SK-N-SH treated with all-trans-retinoic acid at 6 μM for 48 hours (cell line): ENCODE measurements at places on chromosomes 2 and 18.
A peak's percentile ranks its signal among the peaks of the same experiment; 100 is the strongest.

DNA sequence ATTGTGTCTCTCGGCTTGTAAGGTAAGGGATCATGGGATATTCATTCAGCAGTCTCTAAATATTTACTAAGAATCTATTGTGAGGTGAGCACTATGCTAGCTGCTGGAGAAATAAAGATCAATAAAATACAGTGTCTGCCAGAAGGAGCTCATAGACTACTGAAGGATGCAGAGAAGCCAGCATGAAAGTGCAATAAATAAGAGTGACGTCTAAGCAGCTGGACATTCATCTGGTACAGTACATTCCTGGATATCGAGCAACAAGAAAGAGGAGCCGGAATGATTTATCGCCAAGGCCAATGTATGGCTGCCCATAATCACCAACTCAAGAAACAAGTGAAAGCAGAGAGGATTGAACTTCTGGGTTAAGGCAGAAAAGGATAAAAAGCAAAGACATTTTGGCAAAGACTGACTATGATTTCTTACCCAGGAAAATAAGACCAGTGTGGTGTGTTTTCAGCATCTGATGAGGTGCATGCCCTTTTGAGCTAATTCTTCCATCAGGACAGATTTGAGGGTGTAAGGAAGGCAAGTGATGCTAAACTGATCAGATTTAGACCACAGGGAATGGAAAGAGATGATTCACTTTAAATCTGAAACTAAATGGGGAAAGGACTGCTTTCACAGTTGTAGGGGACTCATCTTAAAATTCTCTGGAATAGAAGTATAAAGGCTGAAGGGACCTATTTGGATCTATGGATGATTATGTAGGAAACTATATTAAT lies 18.7 kb upstream of the LMAN1 start:
- ATAC-seq: no peak

DNA sequence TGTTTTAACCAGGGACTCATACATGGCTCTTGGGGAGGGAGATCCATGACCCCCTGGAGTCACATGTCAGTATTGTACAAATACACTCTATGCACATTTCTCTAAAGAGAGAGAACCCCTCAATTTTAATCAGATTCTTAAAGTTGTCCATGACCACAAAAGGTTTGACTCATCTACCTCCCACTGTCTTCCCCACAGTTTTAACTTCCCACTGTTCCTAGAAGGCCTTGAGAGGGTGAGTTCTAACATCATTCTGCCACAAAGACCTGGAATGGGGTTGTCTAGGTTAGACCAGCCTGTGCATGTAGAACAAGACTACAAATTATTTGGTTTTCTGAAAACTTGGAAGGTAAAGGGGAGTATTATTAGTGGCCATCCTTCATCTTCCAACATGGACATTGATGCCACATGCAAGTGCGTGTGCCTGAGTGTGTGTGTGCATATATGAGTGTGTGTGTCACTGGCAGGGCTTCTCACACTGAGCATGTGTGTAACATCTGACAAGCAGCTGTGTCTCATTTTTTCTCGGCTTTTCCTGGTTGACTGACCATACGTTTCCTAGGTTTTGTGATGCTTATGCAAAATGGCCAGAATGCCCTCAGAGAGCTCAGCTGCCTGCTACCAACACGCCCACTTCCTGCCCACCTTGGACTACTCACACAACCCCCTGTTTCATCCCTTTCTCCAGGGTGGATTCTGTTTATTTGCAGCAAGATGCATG lies 94.6 kb upstream of the LGALSL start:
- no peak for ATAC-seq

- ATAC-seq: peak; percentile 72
Measured at GRCh38 chr2:109318150-109318948, 189.3 kb downstream of the SH3RF3 start.

DNA sequence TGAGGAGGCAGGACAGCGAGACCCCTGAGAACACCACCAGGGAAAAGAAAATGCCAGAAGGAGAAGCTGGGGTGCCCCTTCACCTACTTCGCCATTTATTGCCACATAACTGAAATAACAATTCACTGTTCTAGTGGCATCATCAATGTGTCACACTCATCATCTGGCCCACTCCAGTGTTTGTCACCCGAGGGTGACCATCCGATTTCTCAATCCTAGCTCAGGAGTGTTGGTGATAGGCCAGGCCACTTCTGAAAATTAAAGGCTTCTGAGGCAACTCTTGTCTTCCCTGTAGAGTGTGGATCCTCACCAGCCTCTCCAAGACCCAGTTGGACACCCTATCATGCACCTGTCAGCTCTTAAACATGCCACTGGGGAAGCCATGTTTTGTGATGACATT lies 62.9 kb upstream of the BZW1 start:
- ATAC-seq: no peak

DNA sequence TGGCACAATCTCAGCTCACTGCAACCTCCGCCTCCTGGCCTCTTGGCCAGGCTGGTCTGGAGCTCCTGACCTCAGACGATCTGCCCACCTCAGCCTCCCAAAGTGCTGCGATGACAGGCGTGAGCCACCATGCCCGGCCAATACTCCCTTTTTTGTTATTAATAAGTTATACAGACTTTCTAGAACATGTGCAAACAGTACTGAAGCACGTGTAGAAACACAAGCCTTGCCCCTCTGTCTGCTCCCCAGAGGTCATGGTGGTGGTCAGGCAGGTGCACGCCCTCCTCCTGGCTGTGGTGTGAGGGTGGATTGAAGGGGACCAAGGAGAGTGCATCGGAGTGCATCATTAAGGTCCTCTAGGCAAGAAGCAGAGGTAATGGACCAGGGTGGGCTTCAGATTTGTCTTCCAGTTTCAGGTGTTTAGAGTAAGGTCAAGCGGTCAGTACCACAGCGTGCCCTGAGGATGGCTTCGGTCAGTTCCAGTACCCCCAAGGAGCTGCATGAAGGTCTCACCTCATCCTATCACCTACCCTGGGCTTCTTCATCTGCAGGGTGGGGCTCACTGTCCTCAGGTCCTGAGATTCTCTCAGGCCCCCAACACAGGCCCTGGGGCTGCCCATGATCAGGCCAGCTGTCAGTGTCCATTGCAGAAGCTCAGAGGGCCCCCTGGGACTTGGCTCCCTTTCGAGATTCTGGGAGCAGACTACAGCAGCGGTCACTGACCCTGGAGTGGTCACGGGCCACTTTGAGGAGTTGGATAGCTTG lies 124.3 kb downstream of the GLI2 start:
- no peak for ATAC-seq

- ATAC-seq: no peak
Measured at GRCh38 chr2:36809069-36809445, 112.5 kb downstream of the VIT start.

DNA sequence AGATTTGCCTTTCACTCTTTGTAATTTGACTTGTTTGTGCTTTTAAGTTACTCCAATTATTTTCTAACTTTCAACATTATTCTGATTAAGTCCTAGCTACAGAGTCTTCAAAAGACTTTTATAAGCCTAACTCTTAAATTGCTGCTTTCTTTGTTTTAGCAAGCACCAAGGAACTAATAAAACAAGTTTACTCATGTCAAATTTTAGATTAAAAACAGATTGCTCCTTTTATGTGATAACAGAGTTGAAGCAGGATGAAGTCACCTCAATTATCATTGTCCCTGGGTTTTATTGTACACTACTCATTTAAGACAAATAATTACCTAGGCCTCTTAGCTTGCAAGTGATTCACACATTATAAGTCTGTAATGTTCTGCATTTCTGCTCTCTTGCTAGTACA lies 678.4 kb downstream of the ERBB4 start:
- no peak for ATAC-seq

DNA sequence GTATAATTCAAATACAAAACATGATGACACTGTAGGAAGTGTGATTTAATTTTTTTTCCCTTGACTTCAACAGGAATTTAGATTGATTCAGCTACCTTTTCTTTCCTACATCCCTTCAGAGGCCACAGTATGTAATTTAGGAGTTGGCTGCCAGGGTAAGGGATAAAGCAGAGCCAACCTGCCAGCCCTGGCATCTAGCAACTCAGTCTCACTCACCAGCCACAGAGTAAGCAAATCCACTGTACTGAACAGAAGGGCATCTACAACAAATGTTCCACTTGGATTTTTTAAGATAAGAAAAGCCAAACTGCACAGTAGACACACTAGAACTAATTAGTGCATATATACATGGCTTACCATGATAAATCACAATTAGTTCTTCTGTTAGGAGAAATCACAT lies 54.3 kb upstream of the PEX13 start:
- no peak for ATAC-seq

- no peak for ATAC-seq
Measured at GRCh38 chr18:58257461-58257860, 213.4 kb downstream of the NEDD4L start.

GRCh38 chr2:149849591-149849990 lies 262.0 kb upstream of the MMADHC start:
- no peak for ATAC-seq

DNA sequence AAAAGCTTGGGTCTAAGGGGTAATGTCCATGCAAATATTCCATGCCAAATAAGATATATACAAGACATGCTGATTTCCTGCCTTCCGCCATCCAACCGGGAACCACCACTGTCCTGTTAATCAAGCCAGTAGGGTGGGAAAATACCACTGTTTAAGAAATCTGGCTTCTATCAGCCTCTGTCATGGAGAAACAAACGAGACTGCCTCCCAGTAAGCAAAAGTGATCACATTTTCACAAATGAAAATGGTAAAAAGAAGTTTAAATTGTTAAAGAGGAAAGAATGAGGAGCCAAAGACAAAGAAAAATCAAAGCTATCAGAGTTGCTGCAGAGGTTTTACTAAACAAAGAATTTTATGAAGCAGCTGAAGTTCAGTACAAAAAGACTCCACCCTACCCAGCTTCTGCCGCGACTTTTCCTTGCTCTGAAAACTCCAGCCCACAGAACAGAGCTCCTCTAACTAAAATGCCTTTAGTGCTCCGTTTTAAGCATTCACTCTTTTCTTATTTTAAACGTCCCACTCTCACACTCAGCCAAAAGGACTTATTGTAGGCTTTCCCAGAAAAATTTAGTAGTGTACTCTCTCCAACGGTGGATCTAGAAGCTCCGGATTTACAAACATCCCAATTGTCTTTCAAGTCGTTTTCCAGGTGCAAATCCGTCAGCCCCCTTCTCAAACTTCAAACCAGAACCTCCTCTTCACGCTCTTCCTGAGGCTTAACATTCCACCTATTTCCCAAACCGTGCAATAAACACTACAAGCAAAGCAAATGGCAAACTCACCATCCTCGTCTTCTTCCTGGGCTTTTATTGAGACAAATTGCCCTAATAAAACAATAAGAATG lies 613 bp downstream of the COL5A2 start:
- ATAC-seq: peak; percentile 58

DNA sequence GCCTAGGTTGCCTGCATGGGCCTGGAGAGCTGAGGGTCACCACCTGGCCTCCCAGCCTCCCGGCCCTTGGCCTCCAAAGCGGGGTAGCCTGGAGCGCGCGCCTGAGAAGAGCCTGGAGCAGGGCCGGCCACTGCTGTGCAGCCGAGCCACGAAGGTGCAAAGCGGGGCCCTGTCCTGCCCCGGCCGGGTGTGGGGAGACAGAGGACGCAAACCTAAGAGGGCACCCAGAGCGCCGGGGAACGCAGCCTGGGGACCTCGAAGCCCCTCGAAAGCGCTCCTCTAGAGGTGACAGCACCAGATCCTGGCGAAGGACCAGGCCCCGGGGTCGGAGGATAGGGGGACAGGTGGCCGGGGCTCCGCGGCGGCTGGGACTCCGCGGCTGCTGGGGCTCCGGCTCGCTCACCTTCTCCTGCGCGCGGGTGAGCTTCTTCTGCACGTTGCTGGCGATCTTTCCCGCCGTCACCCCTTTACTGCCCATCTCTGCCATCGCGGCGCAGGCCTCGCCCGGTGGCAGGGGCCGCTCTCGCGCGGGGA lies 430 bp downstream of the BIN1 start:
- ATAC-seq: peak; percentile 39

DNA sequence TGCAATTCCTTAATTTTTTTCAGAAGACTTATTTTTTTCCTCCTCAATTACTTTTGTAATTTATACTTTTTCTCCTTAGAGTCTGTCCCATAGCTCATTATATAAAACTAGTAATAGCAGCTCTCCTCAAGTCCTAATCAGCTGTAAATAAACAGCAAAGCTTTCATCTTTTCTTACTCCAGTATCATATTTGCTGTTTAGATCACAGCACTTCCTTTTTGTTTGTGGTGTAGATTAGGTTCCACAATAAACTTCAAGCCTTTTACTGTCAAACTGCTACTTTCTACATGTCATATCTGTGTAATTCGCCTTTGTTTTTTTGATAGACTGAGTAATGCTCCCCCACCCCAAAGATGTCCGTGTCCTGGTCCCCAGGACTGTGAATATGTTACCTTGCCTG lies 25.5 kb downstream of the GCG start:
- ATAC-seq: no peak

GRCh38 chr2:29334706-29335105 lies 219.5 kb downstream of the CLIP4 start:
- no peak for ATAC-seq

DNA sequence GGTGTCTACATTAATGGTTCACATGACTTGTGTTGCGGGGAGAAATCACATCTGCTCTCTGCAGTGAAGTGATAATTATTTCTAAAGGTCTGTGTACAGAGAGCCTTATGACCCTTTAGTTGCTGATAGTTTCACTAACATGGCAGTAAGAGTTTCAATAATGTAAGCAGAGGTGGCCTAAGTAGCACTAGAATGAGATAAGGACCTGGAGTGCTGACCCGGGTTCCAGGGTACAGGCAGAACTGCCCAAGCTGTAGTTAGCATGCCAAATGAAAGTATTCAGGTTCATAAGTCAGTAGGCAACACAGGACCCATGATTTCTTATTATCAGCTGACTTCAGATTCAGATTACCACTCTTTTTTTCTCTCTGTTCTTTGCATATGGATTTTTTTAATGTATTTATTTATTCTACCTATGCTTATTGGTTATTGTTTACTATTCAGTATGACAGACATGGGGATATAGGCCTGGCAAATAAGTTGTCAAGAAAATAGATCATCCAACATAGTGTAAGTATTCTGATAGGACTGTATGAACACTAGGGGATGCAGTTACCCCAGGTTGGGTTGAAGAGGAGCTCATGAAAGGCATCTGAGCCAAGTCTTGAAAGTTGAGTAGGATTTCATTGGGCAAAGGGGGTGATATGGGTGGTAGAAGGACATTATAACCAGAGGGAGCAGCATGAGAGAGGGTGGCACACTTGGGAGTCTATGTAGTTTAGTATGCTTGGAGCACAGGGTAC lies 105.2 kb downstream of the CCDC85A start:
- no peak for ATAC-seq

- ATAC-seq: no peak
Measured at GRCh38 chr2:197176522-197176921, 134.1 kb downstream of the ANKRD44 start.

GRCh38 chr18:23300231-23300805 lies 152.8 kb upstream of the RIOK3 start:
- ATAC-seq: no peak

- peak; percentile 89 for ATAC-seq
Measured at GRCh38 chr18:49548229-49548636, 13.6 kb upstream of the LIPG start.
